ENCODE measurements at places on chromosomes 12 and 14. TPM values are rescaled to one million over a fixed set of nuclear protein-coding genes. Genes with fewer than 3 reads are reported as not detected.

The GRIP1 gene
- total RNA-seq, result 1.3 TPM

The OTOGL gene
- total RNA-seq, result not detected

The SLC7A8 gene
- total RNA-seq, result 1.4 TPM

The CPM gene
- 1.9 TPM for total RNA-seq

The KCNMB4 gene
- total RNA-seq, result 0.46 TPM

The KLRD1 gene
- 65.4 TPM for total RNA-seq

The SERPINA12 gene
- not detected for total RNA-seq

The DENND5B gene
- total RNA-seq, result not detected

DNA sequence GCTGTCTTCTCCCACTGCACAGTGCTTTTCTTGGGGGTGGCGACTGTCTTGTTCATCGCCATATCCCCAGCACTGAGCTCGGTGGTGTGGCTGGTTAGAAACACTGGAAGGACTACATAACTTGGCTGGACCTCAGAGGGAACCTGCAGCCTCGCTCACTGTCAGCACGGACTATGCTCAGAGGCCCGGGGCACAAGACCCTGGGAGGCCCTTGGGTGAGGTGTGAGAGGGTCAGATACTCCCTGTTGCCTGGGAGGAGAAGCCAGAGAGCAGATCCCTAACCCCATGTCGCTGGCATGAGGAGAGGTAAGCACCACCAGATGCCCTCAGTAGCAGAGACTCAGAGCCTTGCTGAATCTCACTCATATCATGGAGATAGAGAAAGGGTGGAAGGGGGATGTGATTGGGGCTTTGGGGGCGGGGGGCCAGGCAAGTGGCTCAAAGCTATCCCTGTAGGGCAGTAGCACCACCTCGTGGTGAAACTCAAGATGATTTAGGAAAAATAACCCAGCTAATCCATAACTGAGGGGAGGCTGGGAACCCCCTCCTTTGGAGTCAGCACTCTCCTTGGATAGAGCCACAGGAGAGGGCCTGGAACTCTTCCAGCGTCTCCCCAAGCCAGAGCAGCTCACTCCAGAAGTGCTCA, 18.7 kb upstream of the HDAC7 start:
- H3K4me3 ChIP-seq, result no peak overlapping the region
- H3K4me1 ChIP-seq, result peaks cover 28% of the 10 kb centered on the region
- no peaks in the 10 kb centered on the region for H3K36me3 ChIP-seq
- no peak for DNase-seq
- no peaks in the 10 kb centered on the region for H3K27me3 ChIP-seq

DNA sequence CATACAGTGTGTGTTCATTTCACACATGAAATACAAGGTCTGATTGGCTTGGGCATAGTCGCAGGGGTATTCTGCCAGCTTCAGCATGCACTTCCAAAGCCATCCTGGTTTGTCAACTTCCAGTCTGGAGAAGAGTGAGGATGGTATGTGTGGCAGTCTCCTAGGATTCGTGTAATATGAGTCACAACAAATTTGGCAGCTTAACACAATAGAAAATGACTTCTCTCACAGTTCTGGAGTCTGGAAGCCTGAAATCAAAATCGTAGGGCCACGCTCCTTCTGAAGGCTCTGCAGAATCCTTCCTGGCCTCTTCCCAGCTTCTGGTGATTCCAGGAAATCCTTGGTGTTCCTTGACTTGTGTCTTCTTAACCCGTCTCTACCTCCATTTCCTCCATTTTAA, 167.5 kb downstream of the PPM1H start:
- H3K36me3 ChIP-seq, result no peaks in the 10 kb centered on the region
- H3K4me1 ChIP-seq, result no peaks in the 10 kb centered on the region
- no peak overlapping the region for H3K27ac ChIP-seq
- DNase-seq, result no peak
- no peaks in the 10 kb centered on the region for H3K27me3 ChIP-seq

DNA sequence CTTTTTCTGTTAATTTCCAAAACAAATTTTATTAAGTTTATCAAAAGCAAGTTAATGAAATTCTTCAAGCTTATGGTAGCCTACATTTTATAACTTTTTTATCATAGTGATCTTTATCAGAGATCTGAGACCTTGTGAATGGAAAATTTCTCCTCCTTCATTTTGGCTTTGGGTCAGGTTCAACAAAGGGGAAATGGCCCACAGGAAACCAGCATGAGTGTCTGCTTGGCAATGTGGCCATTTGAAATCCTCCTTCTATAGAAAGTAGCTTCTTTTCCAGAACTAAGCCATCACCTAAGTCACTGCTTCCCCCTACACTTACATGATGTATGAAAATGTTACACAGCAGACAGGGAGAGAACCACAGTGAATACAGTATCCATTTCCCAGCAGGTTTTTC, 1.6 kb downstream of the RHOJ start:
- no peak overlapping the region for H3K27ac ChIP-seq
- no peak for DNase-seq
- peaks cover 6% of the 10 kb centered on the region for H3K27me3 ChIP-seq

DNA sequence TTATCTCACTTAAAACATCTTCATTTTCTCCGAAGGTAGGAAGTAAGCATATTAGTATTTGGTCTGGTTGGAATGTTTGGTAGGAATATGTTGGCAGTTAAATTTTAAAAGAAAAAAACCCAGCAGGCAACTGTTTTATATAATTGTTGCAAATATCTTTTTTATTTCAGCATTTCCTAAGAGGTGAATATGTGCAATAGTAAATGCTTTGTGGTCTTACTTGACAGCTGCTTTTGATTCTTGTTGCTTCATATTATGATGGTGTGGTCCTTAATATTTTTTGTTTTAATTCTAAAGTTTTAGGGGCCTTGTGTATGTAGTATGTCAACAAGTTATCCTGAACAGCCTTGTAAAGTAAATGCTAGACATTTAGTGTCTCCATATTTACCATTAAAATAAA, 6.3 kb downstream of the TRAFD1 start:
- DNase-seq, result no peak
- no peak overlapping the region for H3K27ac ChIP-seq
- no peak overlapping the region for H3K4me3 ChIP-seq
- H3K27me3 ChIP-seq, result no peaks in the 10 kb centered on the region

DNA sequence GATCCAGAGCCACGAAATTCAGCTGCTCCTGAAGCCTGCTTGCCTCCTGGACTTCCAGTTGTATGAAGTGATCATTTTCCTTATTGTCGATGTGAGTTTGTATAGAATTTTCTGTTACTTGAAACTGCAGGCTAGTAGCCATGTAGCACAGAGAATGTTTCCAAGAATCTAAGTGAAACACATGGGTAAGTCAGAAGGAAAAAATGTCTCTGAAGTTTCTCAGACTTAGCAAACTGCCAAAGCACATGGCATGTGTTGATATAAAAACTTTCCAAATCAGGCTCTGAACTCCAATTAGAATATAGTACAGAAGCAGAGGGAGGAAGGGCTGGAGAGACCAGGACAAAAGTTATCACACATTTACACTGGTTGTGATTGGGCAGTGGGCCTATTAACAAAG, 9.8 kb upstream of the PCNX1 start:
- H3K27me3 ChIP-seq, result no peaks in the 10 kb centered on the region
- H3K27ac ChIP-seq, result no peak overlapping the region
- DNase-seq, result no peak
- H3K36me3 ChIP-seq, result no peaks in the 10 kb centered on the region
- H3K4me3 ChIP-seq, result no peak overlapping the region

DNA sequence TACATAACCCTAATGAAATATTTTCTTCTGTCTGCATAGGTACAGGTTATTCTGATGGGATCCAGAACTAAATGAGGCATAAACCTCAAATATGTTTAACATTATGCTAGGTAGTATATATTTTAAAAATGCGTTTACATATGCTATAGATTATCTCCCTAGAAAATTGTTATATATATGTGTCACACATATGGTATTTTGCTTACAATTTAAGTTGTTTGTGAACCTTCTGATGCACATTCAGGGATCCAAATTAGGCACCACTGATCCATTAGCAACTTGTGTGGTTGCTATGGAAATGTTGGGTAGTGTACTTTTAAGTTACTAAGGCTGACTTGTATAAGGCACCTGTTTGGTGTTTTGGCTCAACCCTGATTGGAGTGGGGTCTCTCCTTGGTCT, 456.7 kb downstream of the AEBP2 start:
- H3K4me1 ChIP-seq, result no peaks in the 10 kb centered on the region
- H3K36me3 ChIP-seq, result no peaks in the 10 kb centered on the region

DNA sequence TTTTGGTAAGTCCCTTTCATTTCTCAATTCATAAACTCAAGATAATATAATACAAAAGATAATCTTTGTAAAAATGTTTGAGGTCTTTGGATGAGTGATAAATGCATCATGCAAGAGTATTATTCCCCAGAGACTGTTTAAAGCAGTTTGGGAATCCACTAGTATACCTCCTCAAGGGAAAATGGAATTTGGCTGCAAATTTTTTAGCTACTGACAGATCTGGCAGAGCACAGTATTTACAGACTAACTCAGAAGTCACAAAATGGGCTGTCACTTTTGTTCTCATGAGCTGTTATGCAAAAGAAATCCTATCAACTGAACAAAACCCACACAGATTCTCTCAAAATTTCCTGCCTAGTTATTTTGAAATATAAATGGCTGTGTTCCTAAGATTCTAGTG, 9.9 kb downstream of the SPIC start:
- no peaks in the 10 kb centered on the region for H3K36me3 ChIP-seq
- no peaks in the 10 kb centered on the region for H3K27me3 ChIP-seq
- no peaks in the 10 kb centered on the region for H3K4me1 ChIP-seq
- H3K4me3 ChIP-seq, result no peak overlapping the region
- H3K27ac ChIP-seq, result no peak overlapping the region

DNA sequence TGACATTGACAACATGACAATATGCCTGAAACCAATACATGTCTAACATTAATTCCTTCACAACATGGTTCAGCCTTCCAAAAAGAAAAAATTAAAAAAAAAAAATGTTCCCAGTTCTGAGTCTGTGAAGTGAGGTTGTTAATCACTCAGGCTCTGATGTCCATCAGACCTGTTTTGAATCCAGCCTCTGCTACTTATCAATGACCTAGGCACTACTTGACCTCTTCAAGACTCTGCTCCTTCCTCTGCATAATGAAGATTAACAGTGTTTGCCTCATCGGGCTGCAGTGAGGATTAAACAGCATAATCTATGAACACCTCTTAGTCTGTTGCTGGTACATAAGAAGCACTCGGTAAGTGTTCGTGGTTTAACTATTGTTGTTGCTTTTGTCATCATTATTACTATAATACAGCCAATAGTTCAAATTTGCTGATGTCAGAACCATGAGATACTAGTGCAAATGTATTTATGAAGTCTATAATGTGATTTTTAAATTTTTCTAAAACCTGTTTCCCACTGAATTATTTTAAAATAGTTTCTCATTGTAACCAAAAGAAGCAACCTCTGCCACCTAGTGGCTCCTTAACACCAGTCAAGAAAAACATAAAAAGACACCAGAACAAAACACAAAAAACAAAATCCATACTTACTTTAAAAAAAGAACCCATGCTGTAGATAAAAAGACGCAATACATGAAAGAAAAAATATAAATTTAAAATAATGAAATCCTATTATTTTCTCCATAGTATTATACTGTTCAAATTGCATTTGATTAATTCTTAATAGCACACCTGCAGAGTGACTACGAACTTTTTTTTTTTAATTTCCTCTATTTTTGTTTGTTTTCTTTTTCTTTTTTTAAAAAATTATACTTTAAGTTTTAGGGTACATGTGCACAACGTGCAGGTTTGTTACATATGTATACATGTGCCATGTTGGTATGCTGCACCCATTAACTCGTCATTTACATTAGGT, 20.3 kb upstream of the TMX1 start:
- H3K4me3 ChIP-seq, result no peak overlapping the region
- no peaks in the 10 kb centered on the region for H3K4me1 ChIP-seq
- no peaks in the 10 kb centered on the region for H3K36me3 ChIP-seq
- no peak overlapping the region for H3K27ac ChIP-seq

GRCh38 chr14:61326146-61326545, 4.8 kb downstream of the PRKCH start:
- H3K36me3 ChIP-seq, result no peaks in the 10 kb centered on the region
- H3K27ac ChIP-seq, result no peak overlapping the region
- peak overlapping the region; percentile 76 for H3K4me3 ChIP-seq
- DNase-seq, result peak; percentile 44

GRCh38 chr12:25904442-25904841, 54.0 kb upstream of the RASSF8 start:
- no peaks in the 10 kb centered on the region for H3K36me3 ChIP-seq
- no peak overlapping the region for H3K27ac ChIP-seq
- no peak for DNase-seq

DNA sequence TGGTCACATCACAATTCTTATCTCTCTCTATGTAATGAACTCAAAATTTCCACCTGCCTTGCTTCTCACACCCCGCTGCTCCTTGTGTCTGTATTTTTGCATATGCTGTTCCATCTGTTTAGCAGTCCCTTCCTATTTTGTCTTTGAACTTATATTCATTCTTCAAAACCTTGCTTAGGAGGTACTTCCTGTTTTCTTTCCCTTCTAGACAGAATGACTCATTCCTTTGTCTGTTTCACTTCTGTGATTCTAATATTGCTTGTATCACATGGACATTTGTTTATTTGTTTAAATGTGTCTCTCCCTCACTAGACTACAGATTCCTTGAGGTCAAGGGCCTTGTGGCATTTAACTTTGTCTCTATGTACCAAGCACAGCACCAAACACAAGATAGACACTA, 424.2 kb downstream of the ETNK1 start:
- H3K4me1 ChIP-seq, result no peaks in the 10 kb centered on the region
- no peaks in the 10 kb centered on the region for H3K27me3 ChIP-seq
- no peak for DNase-seq

DNA sequence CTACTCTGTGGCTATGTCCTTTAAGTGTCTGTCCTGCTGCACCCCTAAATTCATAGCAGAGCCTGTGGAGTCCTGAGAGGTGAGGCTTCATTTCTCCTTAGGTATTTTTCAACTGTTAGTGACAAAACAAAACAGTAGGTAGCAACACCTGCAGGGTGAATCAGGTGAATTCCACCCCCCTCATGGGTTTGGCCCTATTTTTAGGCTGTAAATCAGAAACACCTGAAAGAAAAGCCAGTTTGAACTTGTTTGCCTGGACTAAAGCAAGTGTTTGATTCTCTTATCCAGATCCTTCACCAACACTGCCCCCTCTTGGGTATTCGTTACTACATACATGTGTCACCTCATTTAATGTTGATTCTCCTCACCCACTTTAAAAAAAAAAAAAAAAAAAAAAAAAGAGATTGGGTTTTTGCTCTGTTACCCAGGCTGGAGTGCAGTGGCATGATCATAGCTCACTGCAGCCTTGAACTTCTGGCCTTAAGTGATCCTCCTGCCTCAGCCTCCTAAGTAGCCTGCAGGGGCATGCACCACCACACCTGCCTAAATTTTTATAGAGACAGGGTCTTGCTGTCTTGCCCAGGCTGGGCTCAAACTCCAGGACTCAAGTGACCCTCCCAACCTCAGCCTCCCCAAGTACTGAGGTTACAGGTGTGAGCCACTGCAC, 10.3 kb downstream of the TBPL2 start:
- peaks cover 29% of the 10 kb centered on the region for H3K4me1 ChIP-seq
- H3K4me3 ChIP-seq, result no peak overlapping the region
- no peak overlapping the region for H3K27ac ChIP-seq
- no peaks in the 10 kb centered on the region for H3K27me3 ChIP-seq
- peak; percentile 66 for DNase-seq
- H3K36me3 ChIP-seq, result no peaks in the 10 kb centered on the region

Measured in CD8-positive, alpha-beta memory T cell (primary cell).